ENCODE measurements at places on chromosomes 12 and 14. TPM values are rescaled to one million over a fixed set of nuclear protein-coding genes. Genes with fewer than 3 reads are reported as not detected.

Gene PRPH
- polyA plus RNA-seq: 1.4 TPM

Gene ZNF891
- 2.4 TPM for polyA plus RNA-seq

Gene C12orf60
- 0.74 TPM for polyA plus RNA-seq

Gene BATF
- polyA plus RNA-seq: 1.0 TPM

Gene PPM1H
- polyA plus RNA-seq: 3.7 TPM

GRCh38 chr12:80721326-80721725, 4.6 kb downstream of the MYF5 start:
- no peak for DNase-seq

DNA sequence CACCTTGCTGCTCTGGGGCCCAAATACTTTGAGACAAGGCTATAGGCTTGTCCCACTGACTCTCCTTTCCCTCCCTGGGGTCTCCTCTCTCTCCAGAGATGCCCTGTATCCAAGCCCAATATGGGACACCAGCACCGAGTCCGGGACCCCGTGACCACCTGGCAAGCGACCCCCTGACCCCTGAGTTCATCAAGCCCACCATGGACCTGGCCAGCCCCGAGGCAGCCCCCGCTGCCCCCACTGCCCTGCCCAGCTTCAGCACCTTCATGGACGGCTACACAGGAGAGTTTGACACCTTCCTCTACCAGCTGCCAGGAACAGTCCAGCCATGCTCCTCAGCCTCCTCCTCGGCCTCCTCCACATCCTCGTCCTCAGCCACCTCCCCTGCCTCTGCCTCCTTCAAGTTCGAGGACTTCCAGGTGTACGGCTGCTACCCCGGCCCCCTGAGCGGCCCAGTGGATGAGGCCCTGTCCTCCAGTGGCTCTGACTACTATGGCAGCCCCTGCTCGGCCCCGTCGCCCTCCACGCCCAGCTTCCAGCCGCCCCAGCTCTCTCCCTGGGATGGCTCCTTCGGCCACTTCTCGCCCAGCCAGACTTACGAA, 3.1 kb downstream of the NR4A1 start:
- DNase-seq: no peak

DNA sequence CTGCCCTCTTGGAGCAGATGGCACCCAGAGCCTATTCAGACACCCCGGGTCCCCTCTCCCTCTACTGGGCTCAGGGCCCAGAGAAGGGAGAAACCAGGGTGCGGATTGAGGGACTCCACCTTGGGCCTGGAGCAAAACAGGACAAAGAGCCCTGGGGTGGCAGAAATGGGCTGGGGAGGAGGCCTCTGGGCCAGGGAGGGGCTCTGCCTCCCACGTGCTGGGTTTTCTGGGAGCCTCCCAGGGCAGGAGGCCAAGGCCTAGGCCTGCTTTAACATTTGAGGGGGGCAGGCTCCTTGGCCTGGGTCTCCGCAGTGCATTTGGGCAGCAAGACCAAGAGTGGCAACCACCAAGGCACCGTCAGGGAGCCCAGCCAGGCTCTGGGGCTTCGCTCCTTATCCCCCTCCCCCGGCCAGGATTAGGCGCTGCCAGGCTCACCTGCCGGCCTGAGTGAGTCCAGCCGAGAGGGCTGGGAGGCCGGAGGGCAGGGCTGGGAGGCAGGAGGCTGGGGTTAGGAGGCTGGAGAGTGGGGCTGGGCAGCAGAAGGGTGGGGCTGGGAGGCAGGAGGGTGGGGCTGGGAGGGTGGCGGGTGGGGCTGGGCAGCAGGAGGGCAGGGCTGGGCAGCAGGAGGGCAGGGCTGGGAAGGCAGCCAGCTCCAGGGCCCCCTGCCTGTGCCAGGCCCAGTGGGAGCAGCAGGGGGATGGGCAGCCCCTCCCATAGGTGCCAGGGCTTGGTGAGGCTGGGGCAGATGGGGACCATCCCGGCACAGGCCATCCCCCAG, 101.8 kb upstream of the EIF5 start:
- no peak for DNase-seq

- no peak for DNase-seq
Measured at GRCh38 chr12:127767656-127768055, 499.3 kb upstream of the TMEM132C start.

DNA sequence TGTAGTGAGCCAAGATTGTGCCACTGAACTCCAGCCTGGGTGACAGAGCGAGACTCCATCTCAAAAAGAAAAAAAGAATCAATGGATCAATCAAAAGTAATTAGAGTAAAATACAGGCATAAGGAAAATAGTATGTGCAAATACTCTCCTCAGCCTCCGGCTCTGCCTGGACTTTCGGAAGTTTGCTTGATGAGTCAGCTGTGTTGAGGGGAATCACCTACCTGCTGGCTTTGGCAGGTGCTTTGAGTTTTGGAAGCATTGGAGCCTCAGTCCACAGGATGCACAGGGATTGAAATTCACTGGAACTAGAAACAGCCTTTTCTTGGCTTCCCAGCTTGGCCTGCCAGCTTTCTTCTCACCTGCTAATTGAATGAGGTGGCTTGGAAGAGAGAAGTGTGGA, 268.2 kb downstream of the PCNX1 start:
- no peak for DNase-seq

DNA sequence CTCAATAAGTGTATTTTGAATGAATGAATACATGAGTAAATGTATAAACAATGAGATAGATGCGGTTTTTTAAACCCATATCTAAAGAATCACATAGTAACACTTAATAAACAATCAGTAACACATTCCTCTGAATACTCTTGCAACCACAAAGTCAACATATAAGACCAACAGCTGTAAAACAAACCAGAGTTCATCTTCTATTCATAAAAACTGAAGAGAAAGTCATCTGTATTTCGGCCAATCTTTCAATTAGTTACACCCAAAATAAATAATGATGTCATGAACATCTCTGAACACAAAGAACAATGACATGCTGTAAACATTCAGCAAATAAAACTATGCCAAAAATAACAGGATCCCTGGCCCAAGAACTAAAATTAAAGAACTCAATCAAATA, 47.2 kb downstream of the ARMH4 start:
- no peak for DNase-seq

DNA sequence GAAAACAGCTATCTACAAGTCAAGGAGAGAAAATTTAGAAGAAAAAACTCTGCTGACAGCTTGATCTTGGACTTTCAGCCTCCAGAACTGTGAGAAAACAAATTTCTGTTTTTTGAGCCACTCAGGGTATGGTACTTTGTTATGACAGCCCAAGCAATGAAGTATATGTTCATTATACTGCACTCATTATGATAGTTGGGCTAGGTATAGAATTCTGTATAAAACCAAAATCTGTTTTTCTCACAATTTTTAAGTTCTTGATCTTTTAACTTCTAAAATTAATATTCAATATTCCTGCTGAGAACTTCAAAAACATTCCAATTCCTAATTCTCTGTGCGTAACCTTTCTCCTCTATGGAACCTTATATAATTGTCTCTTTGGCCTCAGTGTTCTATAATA, 200.8 kb downstream of the SLC5A8 start:
- DNase-seq: no peak

GRCh38 chr14:105015905-105016304, 5.0 kb downstream of the CDCA4 start:
- no peak for DNase-seq

- DNase-seq: no peak
Measured at GRCh38 chr14:55066223-55066622, 14.8 kb downstream of the MAPK1IP1L start.

Measured in hindlimb muscle (tissue), 1 donor.